A172 (cell line): ENCODE measurements at places on chromosomes 5 and 9. TPM values are rescaled to one million over a fixed set of nuclear protein-coding genes. Genes with fewer than 3 reads are reported as not detected.

Gene PLAC8L1
- not detected in 2 replicates for total RNA-seq

DNA sequence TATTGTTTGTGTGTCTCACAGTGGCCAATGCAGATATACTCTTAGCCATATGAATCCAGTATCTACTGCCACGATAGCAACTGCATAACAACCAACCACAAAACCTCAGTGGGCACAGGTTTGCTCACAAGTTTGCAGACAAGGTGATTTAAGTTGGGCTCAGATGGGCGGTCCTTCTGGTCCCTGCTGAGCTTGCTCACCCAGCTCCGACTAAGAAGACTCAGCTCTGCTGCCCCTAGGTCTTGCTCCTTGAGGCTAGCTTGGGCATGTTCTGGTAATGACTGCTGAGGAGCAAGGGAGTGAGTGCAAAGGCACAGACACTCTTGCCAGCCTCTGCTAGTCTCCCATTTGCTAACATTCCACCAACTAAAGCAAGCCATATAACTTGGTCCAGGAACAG, 52.6 kb downstream of the MTX3 start:
- DNase-seq = no peak

GRCh38 chr9:79610019-79610631, 38.4 kb downstream of the TLE4 start:
- DNase-seq = peak; percentile 66

DNA sequence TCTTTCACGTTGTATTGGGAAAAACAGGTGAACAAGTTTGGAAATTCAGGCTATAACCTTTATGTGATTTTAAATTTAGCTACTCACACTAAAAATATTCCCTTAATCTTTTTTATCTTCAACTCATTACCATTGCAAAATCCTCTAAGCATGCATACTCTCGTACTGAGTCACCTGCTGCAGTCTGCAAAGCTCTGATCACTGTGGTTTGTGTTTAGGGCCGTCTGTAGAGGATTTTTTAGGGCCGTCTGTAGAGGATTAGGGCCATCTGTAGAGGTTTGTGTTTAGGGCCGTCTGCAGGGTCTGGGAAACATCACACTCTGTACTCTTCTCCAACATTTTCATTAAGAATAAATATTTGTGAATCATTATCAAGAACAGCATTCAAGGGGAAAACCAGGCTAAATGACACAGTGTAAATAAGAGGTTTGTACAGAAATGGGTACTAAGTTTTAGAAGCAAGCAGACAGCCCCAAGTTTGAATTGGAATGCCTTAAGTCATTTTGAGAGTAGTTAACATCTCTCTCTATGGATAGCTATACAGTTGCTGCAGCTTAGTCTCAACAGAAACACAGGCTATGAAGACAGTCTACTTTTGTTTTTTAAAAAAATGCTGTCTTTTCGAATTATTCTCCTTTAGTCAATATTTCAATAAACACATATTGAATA, 155.0 kb upstream of the TSLP start:
- DNase-seq = peak; percentile 83

Gene KIF20A
- 105 and 109 TPM in 2 replicates for total RNA-seq

Gene PCDHB6
- 0.79 and 1.7 TPM in 2 replicates for total RNA-seq

Gene SOX30
- total RNA-seq = not detected in 2 replicates

- no peak for DNase-seq
These were observed 8.1 kb downstream of the ZNF622 start for GRCh38 chr5:16457451-16457850.

DNA sequence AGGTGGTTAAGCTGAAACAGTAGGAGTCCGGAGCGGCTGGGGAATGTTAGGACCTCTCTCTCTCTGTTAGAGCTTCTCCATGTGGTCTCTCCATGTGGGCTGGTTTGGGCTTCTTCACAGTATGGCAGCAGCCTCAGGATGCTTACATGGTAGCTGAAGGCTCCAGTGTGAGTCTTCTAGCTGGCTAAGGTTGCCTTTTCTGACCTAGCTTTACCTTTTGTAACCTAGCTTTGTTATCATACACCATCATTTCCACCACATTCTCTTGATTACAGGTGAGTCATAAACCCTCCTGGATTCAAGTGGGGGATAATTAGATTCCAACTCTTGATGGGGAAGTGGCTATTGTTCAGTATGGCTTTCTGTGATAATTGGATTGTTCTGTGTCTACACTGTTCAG, 98.5 kb downstream of the MTREX start:
- no peak for DNase-seq

DNA sequence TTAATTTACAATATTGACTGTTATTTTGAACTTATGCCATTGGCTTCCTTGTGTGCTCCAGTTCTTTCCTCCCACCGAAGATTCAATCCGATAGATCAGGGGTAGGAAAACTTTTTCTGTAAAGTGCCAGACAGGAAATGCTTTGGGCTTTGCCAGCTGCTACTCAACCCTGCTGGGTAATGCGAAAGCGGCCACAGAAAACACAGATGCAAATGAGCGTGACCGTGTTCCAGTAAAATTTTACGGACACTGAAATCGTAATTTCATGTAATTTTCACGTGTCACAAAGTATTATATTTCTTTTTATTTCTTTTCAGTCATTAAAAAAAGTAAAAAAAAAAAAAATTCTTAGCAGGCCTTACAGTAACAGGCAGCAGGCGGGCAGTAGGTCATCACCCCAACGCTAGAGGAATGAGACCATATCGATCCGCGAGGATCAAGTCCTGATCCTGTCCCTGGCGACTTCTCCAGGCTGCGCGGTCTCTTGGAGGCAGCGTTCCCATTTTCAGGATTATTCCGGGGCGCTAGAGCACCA, 599 bp downstream of the NMRK1 start:
- peak; percentile 27 for DNase-seq

DNA sequence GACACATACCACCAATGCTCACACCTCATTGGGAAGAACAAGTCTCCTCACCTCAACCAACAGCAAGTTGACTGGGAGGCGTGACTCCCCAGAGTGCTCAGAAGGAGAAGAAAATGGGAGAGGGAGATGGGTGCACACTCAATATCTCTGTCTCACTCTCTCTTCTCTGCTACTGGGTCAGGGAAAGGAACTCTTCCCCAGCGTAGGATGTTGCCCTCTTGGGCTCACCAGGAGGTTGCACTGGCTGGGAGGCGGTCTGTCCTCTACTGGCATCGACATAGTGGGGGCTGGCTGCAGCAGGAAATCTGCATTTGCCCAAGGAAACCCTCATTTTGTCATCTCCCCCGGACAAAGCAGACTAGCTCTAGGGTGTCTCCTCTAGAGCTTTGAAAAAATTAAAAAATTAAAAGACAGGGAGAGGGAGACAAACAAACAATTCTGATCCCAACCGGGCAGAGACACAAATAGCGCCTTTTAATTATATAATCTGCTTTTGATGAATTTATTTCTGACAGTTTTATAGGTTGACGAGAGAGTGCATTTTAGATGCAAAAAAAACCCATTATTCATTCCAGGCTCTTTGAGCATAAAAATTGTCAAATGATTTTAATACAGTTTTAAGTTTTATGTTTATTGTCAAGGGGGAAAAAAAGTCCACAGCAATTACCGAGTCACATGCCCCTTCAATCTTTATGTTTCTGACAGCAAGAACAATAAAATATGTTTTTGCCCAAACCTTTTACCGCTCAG, 179.3 kb upstream of the MVB12B start:
- no peak for DNase-seq

- no peak for DNase-seq
These were observed 7.9 kb downstream of the COL23A1 start for GRCh38 chr5:178582291-178582690.

DNA sequence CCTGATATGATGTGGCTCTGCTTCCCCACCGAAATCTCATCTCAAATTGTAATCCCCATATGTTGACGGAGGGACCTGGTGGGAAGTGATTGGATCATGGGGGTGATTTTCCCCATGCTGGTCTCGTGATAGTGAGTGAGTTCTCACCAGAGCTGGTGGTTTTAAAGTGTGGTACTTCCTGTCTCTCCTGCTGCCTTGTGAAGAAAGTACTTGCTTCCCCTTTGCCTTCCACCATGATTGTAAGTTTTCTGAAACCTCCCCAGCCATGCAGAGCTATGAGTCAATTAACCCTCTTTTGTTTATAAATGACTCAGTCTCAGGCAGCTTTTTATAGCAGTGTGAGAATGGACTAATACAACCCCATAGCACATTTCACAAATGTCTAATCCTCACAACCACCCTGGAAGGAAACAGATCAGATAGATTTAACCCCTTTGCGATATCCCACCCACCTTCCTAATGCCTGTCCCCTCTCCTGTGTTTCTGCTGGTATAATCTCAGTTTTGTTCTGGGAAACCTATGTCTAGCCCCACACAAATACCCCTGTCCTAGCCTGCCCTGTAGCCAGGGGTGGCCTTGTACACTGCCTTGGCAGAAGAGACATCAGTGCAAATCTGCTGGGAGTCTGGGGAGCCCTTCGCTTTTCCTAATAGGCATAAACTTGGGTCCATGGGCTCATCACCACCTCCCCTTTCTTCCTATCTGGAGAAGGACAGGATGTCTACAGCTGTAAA, 157.0 kb upstream of the RAI14 start:
- peak; percentile 84 for DNase-seq

DNA sequence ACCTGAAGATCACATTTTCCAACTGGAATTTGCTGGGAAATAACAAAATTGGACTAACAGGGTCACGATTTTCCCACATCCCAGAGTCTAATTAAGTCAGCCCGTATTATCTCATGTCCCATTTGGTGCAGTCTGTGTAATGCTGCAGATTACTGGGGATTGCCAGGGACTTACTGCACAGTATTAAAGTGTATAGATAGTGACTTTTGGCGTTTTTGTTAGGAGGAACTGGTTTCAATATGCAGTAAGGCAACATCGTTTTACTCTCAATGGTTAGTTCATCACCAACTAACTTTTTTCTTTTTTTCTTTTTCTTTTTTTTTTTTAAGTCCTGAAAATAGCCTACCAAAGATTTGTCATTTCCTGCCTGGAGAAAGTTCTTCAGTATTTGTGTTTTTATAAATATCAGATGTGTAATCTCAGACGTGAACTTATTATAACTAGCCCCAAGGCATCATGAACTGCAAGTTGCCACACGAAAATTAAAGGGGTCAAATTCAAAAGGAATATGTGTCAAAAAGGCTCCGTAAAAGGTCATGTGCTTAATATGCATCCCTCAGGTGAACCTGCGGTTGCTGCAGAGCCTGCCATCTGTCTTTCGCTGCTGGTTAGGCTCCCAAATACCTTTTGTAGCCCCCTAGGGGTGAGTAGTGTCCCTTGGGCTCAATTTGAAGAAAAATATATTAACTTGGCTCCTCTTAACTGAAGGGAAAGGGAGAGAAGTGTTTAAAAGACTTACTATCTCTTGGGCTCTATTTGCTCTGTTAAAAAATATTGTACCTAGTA, 176.7 kb upstream of the ADAMTSL1 start:
- peak; percentile 2 for DNase-seq

DNA sequence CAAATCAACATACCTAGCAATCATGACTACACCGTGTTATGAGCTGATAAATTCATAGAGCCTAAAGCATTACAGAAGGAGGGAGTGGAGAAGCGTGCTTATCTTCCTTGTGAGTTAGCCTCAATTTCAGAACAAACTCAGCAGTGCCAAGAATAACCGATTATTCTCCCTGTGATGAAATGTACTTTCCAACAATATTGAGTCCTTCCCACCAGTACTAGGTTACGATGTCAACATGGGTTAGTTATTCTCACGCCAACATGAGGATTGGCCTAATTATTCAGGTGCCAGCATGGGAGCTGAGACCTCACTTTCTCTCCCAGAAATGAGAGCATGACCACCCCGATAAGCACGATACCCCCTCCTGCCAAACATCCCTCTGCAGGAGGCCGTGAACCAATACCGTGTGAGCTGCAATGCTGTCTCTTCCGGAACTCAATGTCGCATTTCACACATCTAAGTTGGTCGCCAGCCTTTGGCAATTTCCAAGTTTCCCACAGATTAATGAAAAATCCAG, 193.7 kb downstream of the ENC1 start:
- DNase-seq = no peak

GRCh38 chr5:139747583-139748504, 47.8 kb upstream of the PSD2 start:
- DNase-seq = no peak

DNA sequence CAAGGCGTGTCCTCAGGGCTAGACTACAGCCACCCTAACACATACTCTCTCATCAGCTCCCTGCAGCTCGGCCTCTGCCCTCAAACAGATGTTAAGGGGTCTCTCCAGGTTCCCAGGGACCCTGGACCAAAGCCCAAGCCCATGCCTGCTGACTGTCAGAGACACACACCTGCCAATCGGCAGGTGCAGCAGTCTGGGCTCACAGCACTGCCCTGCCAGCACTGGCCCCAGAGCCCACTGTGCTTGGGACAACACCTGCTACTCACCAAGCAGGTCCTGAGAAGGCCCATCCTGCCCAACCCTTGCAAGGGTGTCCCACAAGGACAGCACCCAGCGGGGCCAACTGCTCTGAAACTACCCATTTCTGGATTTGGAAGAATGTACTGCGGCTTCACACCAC, 20.2 kb upstream of the ZDHHC11 start:
- no peak for DNase-seq

GRCh38 chr9:4666042-4666699, at the start of gene SPATA6L:
SPATA6L (minus strand) TSS chr9:4666480; CDS start chr9:4666250, 230 bp downstream.
- DNase-seq = peak; percentile 10

Gene LRRC19
- not detected in 2 replicates for total RNA-seq

Gene CAMLG
- 37.8 and 45.5 TPM in 2 replicates for total RNA-seq

DNA sequence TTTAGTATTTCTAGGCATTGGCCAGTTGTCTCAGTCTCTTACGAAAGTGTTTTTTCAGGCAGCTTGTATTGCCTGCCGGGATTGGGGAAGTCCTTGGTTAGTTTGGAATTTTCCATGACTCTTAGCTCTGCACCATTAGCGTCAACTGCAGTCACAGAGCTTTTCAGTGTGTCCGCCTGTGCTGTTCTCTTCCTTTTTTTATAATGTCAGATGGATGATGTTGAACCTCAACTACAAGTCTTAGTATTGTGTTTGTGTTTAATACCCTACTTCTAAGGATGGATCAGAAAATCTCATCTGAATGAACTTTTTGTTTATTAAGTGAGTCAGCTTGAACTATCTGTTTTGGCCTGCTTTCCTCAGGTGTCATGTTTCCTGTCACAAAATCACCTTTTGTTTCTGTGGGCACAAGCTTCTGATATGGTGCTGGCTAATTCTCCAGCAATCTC, 33.1 kb downstream of the ATP6V0E1 start:
- DNase-seq = peak; percentile 27

GRCh38 chr9:133004091-133004998, 25.9 kb downstream of the GFI1B start:
- DNase-seq = no peak

GRCh38 chr9:14331120-14331519, 17.2 kb upstream of the NFIB start:
- no peak for DNase-seq

- no peak for DNase-seq
These were observed 31.7 kb downstream of the CRB2 start for GRCh38 chr9:123387686-123388085.

GRCh38 chr9:33695856-33696255, 99.5 kb upstream of the PRSS3 start:
- DNase-seq = no peak

Gene CMYA5
- total RNA-seq = 0.02 and 0.16 TPM in 2 replicates

Gene TMEM215
- not detected in 2 replicates for total RNA-seq
